ENCODE measurements at places on chromosomes 6 and 20.
A peak's percentile ranks its signal among the peaks of the same experiment; 100 is the strongest.

GRCh38 chr6:33132081-33132524 lies 56.3 kb downstream of the HLA-DPB1 start:
- H3K4me1 ChIP-seq: no peaks in the 10 kb centered on the region
- H3K36me3 ChIP-seq: no peaks in the 10 kb centered on the region

DNA sequence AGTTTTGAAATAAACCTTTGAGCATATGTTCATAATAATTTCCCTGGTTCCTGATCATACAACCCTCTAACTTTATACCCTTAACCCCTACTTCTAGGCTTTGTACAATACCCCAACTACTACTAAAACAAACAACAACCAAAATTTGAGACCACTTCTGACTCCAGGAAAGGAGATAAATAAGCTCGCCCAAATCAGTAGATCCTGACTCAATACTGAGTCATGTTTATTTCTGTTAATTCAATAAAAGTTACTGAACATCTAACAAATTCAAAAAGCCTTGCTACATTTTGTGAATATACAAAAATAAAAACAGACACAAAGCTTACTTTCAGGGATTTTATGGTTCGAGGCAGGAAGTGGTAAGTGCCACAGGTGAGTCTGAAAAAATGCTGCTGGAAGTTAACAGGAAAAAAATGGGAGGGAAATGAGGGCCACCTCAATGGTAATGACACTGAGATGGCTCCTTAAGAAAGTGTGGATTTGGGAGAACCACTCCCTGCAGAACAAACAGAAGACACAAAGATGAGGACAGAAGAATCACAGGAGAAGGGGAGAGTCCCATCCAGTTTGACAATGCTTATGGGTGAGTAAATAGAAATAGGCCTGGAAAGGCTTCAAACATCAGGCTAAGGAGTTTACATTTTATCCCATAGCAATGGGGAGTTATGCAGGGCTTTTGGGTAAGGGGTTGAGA lies 63.4 kb downstream of the DST start:
- H3K4me1 ChIP-seq: no peaks in the 10 kb centered on the region
- no peak for DNase-seq
- H3K4me3 ChIP-seq: no peak overlapping the region
- H3K27ac ChIP-seq: no peak overlapping the region

DNA sequence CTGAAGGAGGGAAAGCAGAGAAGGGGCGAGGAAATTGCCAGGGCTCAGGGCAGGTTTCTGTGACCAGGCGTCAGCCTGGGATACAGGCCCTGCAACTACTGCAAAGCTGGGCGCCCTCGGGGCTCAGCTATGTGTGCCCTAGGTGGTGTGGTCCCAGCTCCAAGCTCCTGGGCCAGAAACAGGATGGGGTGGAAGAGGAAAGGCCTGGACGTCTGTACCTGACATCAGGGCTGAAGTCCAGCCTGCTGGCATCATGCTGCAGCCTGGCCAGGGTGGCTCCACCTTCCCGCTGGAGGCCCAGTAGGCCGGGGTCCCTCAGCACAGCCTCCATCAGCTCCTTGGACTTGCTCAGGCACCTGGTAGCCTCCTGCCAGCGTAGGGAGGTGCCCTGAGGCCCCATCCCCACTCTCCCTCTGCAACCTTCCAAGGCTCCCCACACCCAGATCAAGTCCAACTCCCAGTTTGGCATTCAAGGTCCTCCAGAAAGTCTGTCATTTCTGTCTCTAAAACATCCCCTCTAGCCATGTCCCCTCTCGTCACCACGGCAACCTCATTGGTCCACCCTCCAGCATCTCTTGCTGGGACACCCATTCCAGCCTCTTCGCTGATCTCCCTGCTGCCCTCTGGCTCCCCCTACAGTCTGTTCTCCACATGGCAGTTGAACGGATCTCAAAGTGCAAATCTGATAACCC lies 38.2 kb downstream of the KIAA1755 start:
- H3K36me3 ChIP-seq: peaks cover 24% of the 10 kb centered on the region
- H3K4me1 ChIP-seq: peaks cover 11% of the 10 kb centered on the region
- DNase-seq: peak; percentile 53

DNA sequence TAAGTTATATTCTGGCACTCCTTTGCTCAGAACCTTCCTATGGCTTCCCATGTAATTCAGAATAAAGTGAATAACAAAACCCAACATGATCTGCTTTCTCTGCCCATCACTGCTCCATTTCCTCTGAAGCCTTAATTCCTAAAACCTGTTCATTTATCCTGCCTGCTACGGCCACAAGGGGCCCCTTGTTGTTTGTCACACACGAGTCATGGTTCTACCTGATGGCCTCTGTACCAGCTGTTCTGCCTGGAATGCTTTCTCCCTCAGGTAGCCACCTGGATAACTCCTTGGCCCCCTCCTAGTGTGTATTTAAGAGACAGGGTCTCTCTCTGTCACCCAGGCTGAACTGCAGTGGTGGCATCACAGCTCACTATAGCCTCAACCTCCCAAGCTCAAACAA lies 26.8 kb downstream of the ERGIC3 start:
- no peaks in the 10 kb centered on the region for H3K36me3 ChIP-seq
- H3K27ac ChIP-seq: no peak overlapping the region
- no peak for DNase-seq
- no peak overlapping the region for H3K4me3 ChIP-seq
- H3K27me3 ChIP-seq: no peaks in the 10 kb centered on the region
- no peaks in the 10 kb centered on the region for H3K4me1 ChIP-seq

DNA sequence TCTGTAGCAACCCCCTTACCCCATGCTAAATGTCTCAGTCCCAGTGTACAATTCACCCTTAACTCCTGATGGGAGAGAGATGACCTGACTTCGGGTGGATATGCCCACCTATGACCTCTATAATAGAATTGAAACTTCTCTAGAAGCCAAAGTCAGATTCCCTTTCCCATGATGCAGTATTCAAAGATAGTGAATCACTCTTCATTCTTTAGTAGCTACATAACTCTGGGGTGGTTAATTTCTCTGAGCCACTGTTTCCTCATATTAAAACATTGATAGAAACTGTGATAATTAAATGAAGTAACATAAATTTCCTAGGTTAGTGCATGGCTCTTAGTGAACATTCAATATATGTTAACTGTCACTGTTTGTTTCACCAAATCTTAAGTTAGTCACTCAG lies 500.4 kb downstream of the COL12A1 start:
- H3K27me3 ChIP-seq: no peaks in the 10 kb centered on the region
- no peak for DNase-seq
- no peak overlapping the region for H3K27ac ChIP-seq
- H3K4me1 ChIP-seq: no peaks in the 10 kb centered on the region

DNA sequence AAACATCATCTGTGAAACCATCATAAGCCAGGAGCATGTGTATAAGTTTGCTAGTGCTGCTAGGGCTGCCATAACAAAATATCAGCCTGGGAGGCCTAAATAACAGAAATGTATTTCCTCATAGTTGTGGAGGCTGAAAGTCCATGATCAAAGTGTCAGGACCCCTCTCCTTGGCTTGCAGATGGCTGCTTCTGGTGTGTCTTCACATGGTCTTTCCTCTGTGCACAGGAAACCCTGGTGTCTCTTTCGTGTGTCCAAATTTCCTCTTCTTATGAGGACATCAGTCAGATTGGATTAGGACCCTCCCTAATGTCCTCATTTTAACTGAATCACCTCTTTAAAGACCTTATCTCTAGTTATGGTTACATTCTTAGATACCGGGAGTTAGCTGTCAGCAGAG lies 6.2 kb upstream of the CITED2 start:
- H3K4me1 ChIP-seq: peaks cover 17% of the 10 kb centered on the region
- H3K36me3 ChIP-seq: no peaks in the 10 kb centered on the region

GRCh38 chr6:48135323-48136084 lies 24.5 kb upstream of the PTCHD4 start:
- H3K27me3 ChIP-seq: no peaks in the 10 kb centered on the region
- H3K4me3 ChIP-seq: no peak overlapping the region
- no peak overlapping the region for H3K27ac ChIP-seq
- no peak for DNase-seq

DNA sequence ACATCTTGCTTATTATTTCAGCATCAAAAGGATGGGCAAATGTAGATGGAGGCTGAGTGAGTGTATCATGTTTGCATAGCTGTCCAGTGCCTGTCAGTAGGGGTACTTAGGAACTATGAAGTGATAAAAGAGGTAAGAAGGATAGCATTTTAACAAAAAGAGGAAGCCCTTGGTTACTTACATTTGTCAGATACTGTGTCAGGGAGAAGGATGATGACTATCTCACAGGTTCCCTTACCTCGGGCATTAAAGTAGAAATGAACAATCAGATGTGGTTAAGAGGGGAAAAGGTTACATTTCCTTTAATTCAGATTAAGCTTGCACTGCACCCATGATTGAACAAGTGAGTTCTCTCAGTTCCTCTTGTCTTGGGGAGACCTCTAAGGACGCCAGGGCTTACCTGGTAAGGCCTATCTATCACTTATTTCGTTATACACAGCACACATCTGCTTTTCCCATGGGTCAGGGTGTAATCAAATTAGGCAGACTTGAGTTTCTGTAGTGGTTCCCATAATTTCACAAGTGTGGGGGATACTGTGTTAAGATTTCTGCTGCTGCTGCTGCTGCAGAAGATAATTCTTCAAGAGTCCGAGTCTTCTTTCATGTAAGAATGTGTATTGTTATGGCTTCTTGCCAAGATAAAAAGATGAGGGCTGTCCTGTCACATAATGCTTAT lies 4.5 kb downstream of the FOXO3 start:
- H3K4me1 ChIP-seq: peaks cover 33% of the 10 kb centered on the region
- H3K27ac ChIP-seq: peak overlapping the region; percentile 100
- peak overlapping the region; percentile 98 for H3K4me3 ChIP-seq
- no peaks in the 10 kb centered on the region for H3K27me3 ChIP-seq

DNA sequence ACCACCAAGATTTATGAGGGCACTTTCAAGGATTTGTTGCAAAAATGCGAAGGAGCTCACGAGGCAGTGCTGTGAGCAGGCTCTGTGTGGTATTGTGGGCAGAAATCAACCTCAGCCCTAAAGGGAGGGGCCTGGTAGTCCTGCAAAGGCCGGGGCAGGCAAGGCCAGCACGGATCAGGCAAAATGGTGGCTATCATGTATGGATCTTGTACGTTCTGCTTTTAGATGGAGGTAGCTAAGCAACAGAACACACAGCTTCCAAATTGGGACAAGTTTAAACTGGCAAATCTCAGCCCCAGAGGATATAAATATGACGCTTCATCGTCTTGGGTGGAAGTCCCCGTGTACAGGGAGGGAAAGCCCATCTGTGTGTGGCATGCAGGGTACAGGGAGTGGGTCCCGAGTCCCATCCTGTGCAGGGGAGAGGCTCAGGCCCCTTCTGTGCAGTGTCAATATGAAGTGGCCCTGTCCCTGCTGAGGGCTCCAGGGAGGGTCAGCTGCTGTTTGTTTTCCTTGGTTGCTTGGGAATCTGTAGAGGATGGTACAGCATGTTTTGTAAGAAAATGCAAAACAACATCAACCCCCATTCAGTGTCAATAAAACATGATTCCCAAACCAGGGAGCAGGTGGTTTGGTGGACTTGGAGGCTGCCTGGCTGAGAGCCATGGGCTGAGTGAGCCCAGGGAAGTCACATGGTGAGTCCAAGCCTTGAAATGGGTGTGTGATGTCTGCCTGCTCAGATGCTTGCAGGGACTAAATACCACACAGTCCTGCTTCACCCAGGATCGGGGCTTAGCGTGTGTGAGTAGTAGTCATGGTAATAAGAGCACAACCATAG lies 113.0 kb downstream of the SYCP2 start:
- no peaks in the 10 kb centered on the region for H3K27me3 ChIP-seq
- no peaks in the 10 kb centered on the region for H3K36me3 ChIP-seq
- no peak overlapping the region for H3K4me3 ChIP-seq
- no peaks in the 10 kb centered on the region for H3K4me1 ChIP-seq
- no peak overlapping the region for H3K27ac ChIP-seq
- DNase-seq: no peak

DNA sequence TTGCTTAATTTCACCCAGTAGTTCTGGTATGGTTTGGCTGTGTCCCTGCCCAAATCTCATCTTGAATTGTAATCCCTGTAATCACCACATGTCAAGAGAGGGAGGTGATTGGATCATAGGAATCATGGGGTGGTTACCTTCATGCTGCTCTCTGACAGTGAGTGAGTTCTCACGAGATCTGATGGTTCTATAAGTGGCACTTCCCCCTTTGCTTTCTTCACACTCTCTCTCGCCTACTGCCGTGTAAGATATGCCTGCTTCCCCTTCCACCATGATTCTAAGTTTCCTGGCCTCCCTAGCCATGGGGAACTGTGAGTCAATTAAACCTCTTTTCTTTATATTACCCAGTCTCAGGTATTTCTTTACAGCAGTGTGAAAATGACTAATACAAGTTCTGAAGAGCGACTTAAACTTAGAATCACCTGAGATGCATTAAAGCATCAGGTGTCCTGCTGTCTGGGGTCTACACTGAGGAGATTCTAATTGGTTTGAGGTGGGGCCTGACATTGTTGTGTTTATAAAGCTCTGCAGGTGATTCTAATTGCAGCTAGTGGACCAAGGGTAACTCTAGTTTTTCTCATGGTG lies 82.1 kb upstream of the DTNBP1 start:
- no peak for DNase-seq
- no peak overlapping the region for H3K27ac ChIP-seq
- no peaks in the 10 kb centered on the region for H3K4me1 ChIP-seq
- no peak overlapping the region for H3K4me3 ChIP-seq
- no peaks in the 10 kb centered on the region for H3K36me3 ChIP-seq

- no peaks in the 10 kb centered on the region for H3K4me1 ChIP-seq
- H3K36me3 ChIP-seq: no peaks in the 10 kb centered on the region
- no peaks in the 10 kb centered on the region for H3K27me3 ChIP-seq
- H3K27ac ChIP-seq: no peak overlapping the region
- H3K4me3 ChIP-seq: no peak overlapping the region
These were observed 312.1 kb downstream of the TFAP2C start for GRCh38 chr20:56941101-56941686.

GRCh38 chr6:66429210-66429609 lies 722.2 kb upstream of the EYS start:
- DNase-seq: no peak
- no peak overlapping the region for H3K27ac ChIP-seq
- no peaks in the 10 kb centered on the region for H3K36me3 ChIP-seq
- no peaks in the 10 kb centered on the region for H3K4me1 ChIP-seq
- H3K4me3 ChIP-seq: no peak overlapping the region

- no peak overlapping the region for H3K27ac ChIP-seq
- no peak for DNase-seq
- no peaks in the 10 kb centered on the region for H3K4me1 ChIP-seq
- H3K4me3 ChIP-seq: no peak overlapping the region
- no peaks in the 10 kb centered on the region for H3K36me3 ChIP-seq
- no peaks in the 10 kb centered on the region for H3K27me3 ChIP-seq
These were observed 56.1 kb downstream of the PHACTR3 start for GRCh38 chr20:59660471-59660870.
